EL (cell line): ENCODE measurements at places on chromosomes 5 and 9.

GRCh38 chr5:158461240-158461854, 602.4 kb upstream of the CLINT1 start:
- DNase-seq: no peak

DNA sequence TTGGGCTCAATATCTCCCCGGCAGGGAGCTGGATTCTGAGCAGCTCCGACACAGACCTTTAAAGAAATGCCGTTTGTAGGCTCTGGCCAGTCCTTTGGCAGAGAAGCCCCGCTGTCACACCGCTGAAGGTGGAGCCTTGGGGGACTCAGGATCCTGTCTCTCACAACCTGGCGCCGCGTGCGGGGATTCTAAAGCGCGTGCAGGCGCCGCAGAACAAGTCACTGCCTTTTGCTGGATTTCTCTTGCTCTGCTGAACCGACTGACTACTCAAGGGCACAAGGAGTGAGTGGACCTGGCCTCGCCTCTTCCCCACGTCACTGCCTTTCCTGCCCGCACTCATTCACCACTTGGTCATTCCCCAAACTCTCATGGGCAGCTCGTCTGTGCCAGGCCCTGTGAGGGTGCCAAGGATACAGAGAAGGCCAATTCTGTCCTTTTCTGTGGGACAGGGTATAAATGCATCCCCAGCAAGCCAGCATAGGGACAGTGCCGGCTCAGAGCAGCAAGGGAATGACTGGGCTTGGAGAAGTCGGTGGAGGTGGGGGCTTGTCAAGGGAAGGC, 69.3 kb downstream of the CRB2 start:
- DNase-seq: no peak

DNA sequence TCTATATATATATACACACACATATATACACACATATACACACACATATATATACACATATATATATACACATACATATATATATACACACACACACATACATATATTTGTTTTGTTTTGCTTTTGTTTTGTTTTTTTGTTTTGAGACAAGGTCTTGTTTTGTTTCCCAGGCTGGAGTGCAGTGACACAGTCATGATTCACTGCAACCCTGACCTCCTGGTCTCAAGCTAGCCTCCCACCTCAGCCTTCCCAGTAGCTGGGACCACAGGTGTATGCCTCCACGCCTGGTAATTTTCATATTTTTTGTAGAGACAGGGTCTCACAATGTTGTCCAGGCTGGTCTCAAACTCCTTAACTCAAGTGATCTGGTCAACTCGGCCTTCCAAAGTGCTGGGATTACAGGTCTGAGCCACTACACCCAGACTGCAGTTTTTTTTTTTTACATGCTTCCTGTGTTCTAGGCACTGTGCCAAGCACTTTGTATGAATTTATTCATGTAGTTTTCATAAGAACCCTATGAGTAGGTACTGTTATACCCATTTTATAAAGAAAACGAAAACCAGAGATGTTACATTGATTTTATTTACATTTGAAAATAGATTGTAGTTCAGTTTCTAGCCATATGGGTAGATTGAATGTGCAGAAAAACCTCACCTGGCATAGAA, 120.7 kb downstream of the PBX3 start:
- no peak for DNase-seq

- no peak for DNase-seq
Observed at GRCh38 chr5:16929831-16930230, 6.3 kb downstream of the MYO10 start.

- no peak for DNase-seq
Observed at GRCh38 chr9:95142315-95142714, 175.2 kb downstream of the FANCC start.

DNA sequence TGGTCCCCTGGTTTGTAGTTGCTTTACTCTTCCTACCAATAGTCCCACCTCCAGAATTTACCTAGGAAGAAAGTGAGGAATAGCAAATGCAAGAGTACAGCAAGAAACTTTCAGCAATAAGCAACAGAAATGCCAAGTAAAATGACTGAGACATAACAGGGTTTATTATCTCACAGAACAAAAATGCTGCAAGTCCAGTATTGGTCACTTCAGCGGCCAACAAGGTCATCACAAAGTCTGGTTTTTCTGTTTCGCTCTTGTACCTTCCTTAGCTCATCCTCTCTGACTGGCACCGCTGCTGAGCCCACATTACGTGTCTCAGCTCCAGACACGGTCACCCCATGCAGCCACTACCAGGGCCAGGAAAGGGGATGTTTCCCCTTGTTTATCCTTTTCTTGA, 82.7 kb downstream of the RFK start:
- no peak for DNase-seq

- no peak for DNase-seq
Observed at GRCh38 chr5:173296737-173297676, 31.2 kb downstream of the STC2 start.

DNA sequence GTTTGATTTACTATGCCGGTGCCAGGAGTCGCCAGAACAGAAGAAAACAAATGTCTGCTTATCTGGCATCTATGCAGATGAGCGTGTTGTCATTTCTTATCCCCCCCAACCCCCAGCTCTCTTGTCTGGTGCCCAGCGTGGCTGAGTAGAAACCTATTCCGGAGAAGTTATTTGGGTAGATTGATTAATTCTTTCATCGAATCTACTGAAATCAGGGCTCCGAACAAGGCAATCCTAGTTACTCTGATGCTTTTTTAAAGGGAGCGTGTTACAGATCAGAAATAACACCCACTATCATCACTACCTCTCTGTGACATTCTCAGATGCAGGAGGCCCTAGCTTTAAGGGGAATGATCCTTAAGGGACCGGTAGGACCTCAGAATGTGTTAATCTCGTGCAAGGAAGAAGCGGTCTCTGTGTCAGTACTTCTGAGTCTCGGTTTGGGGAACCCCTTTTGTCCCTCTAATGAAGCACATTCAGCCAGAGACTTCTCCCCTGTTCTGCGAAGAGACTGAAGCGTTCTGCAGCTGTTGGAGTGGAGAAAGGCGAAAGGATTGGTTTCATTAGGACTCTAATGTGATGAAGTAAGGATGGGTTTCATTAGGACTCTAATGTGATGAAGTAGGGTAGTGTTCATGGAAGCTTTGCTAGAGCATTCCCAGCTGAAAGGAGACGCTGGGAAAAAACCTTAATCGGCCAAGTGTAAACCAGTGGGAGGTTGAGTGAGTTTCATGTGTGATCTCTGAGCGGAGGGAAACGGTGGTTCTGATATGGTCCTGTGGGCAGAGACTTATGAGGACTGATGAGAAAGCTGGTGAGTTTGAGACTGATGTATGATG, 1.5 kb downstream of the PIP5K1B start:
- DNase-seq: no peak

DNA sequence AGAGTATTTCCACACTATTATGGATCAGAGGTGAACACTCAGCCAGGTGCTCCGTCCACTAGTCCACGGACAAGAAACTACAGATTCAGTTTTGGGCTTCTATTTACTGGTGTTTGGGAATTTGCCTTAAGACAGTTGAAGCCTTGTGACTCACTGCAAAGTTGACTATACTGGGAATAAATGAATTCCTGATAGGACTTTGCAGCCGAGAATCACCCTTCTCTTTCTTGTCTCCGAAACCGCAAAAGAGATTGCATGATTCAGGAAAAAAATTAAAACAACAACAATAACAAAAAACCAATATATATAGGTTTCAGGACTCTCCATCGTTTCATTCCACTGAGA, 716 bp downstream of the TMEM171 start:
- peak; percentile 34 for DNase-seq

DNA sequence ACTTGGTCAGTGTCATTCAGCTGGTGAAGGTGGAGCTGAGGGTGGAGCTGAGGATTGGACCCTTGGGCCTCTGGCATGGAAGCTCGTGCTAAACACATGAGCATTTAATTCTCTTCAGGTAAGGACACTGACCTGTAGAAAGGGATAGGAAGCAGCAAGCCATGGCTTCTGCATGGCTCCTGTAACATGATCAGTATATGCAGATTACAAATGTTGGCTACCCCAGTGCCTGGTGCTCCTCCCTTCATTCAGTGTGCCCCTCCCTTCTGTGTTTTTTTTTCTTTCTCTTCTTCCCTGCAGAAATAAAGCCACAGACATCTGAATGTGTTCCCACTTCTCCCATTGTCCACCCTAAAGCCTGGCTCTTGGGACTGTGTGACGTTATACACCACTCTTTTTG, 52.9 kb downstream of the ARHGAP26 start:
- DNase-seq: no peak

DNA sequence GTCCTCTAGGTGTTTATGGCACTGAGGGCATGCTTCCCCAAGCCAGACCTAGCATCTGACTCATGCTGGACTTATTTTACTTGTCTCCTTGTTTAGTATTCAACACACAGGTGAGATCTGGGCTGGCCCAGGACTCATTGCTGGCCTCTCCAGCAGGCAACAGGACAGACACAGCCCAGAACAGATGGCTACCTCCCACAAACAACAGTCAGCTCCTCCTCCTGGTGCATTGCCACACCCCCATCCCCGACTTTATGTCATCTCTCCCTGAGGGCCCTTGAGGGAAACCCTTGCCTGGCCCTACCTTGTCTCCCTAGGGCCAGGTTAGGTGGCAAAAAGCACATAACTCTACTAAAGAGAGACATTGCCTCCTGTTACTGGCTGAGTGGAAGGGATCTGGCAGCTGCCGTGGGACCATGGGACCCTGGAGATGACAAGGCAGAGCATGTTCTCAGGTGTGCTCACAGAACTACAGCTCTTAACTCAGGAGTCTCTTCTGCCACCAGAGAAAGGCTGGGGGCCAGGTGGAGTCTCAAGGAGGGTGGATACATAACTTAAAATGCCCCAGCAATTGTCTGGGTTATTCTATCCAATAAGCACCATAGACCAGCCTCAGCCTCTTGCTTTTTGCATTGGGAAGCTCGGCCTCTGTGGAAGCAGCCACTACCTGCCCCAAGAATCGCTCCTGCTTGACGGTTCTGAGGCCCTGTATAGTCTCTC, 2.3 kb downstream of the ACSL6 start:
- no peak for DNase-seq

DNA sequence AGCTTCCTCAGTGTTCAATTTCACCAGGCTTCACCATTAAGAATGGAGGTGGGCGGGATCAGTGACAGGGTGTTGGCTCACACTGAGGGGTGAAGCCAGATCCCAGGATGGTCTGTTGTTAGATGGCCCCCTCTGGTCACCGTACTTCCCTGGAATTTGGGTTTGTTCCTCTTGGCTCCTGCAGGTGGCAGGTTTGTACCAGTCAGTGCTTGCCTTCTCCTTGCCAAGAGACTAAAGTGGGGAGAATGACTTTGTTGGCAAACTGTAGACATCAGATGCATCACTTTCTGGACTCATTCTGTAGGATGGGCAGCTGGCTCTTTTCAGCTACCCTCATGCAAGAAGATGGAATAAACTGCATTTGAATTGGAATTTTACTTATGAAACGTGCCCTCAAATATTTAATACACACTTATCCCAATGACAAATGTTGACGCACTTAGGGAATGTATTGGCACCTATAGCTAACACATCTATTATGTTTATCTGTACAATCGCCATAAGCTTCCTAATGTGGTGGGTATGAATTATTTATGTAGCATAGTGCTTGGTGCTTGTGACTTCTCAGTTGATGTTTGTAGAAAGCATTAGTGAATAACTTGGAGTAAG, 31.4 kb upstream of the ANKRD55 start:
- peak; percentile 62 for DNase-seq

DNA sequence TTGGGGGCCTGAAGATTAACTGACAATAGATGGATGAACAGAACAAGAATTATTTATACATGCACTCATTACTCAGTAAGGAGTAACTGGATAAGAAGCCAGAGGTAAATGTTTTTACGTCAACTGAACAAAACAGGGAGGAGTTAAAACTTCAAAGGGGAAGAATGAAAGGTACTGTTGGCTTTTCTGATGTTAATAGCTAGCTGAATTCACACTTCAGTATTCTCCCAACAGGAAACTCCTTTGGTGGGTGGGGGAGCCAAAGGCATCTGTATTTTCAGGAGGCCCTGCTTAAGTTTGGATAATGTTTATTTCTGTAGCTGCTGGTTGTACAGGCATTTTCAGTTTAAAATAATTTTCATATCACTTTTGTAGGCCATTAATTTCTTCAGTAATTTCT, 23.2 kb upstream of the RFK start:
- no peak for DNase-seq

DNA sequence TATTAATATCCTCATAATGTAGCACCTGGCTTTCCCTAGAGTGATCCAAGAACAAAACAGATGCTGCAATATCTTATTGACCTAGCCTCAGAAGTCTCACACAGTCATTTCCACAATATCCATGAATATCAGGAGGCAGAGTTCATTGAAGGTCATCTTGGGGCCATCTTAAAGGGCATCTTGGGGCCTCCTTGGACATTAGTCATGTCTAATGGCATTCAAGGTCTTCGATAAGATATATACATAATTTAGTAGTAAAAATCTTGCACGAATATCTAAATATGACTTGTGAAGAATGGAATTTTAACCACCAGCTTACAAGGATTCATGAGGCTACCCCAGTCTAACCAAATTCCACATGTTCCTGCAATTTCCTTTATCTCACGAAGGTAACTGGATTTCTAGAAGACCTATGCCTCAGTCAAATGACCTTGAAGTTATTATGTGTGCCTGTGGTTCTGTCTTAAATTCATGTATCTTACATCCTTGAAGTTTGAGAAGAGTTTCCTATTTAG, 163.6 kb upstream of the SPEF2 start:
- peak; percentile 65 for DNase-seq

DNA sequence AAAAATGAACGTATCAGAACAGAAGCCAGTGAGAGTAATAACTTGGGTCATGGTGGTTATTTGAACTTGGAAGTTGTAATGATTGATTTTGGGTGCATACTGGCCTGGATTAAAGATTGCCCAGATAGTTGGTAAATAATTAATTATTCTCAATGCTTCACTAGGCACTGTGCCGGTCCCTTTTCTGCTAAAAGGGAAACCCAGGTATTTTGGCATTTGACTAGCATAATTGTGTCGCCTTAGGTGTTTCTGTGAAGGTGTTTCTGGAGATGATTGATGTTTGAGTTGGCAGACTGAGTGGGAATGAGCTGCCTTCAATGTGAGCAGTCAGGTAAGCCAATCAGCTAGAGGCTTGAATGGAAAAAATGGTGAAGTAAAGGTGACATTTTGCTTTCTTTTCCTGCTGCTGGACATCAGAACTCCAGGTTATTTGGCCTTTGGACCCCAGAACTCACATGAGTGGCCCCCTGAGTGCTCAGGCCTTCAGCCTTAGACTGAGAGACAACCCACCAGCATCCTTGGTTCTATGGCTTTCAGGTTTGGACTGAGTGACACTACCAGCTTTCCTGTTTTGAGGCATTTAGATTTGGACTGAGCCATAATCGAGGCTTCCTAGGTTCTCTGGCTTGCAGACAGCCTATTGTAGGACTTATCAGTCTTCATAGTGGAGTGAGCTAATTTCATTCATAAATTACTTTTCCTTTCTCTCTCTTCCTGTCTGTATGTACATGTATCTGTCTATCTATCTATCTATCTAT, 120.7 kb upstream of the PAPPA start:
- no peak for DNase-seq

GRCh38 chr5:120473332-120473731, 9.2 kb downstream of the PRR16 start:
- no peak for DNase-seq
